ENCODE measurements at places on chromosomes 11 and 22. TPM values are rescaled to one million over a fixed set of nuclear protein-coding genes. Genes with fewer than 3 reads are reported as not detected.

The TBX1 gene
- total RNA-seq: not detected

The ZPR1 gene
- total RNA-seq: 28.4 TPM

The PRDM11 gene
- 3.9 TPM for total RNA-seq

The KRTAP5-11 gene
- not detected for total RNA-seq

The OR5T2 gene
- total RNA-seq: not detected
